ENCODE measurements at places on chromosomes 7 and 10.

- DNase-seq: peak; percentile 95
Measured at GRCh38 chr7:131692131-131692960, 135.9 kb upstream of the PODXL start.

DNA sequence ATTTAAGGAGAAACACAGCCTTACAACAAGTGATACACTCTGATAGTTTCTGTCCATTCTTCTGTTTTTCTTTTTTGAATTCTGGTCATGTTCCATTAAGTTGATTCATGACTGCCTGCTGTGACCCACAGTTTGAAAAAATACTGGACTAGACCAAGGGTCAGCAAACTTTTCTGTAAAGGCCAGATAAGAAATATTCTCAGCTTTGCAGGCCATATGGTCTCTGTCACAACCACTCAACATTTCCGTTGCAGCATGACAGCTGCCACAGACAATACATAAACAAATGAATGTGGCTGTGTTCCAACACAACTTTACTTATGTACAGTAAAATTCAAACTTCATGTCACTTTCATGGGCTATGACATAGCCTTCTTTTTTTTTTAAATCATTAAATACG lies 156.7 kb downstream of the PLXNA4 start:
- no peak for DNase-seq

DNA sequence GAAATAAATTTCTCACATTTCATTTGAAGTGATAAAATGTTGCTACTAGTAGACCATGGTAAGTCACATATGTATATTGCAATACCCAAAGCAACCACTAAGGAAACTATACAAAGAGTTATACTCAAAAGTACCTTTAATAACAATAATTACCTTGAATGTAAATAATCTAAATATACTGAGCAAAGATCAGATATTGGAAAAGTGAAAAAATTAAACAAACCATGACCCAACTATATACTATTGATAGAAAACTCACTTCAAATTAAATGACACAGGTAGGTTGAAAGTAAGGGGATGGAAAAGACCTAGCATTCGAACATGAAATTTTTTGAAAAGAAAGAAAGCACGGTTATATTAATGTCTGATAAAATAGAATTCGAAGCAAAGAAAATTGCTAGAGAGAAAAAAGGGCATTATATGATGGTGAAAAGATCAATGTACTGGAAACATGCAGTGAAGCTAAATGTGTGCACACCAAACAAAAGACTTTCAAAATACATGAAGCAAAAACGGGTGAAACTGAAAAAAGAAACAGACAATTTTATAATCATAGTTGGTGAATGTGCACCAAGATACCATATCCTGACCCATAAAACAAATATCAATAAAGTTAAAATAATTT lies 29.1 kb downstream of the TFPI2 start:
- no peak for DNase-seq

- DNase-seq: no peak
Measured at GRCh38 chr10:72322280-72323058, 32.2 kb downstream of the DNAJB12 start.

- peak; percentile 11 for DNase-seq
Measured at GRCh38 chr10:132612571-132613504, 75.3 kb downstream of the INPP5A start.

DNA sequence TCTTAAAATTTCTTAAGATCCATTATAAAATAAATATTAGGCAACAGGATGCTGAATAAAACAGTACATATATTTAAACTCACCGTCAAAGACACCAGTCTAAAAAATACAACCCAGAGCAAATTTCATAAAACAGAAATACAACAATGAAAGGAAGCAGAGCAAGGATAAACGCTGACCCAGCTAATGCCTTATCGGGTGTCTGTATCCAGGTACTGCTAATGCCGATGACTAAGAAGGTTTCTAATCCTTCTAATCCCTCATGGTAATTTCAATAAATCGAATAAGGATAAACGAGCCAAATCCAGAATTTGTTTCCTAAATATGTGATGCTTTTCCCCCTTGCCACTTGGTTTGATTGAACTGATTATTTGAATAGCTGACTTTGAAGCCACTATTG lies 1.7 kb downstream of the HYCC1 start:
- no peak for DNase-seq

GRCh38 chr10:13327534-13327933 lies 20.6 kb downstream of the SEPHS1 start:
- no peak for DNase-seq

GRCh38 chr10:22685926-22686325 lies 28.5 kb downstream of the PIP4K2A start:
- DNase-seq: no peak
